ENCODE measurements at places on chromosomes 5 and 9.
A peak's percentile ranks its signal among the peaks of the same experiment; 100 is the strongest.

DNA sequence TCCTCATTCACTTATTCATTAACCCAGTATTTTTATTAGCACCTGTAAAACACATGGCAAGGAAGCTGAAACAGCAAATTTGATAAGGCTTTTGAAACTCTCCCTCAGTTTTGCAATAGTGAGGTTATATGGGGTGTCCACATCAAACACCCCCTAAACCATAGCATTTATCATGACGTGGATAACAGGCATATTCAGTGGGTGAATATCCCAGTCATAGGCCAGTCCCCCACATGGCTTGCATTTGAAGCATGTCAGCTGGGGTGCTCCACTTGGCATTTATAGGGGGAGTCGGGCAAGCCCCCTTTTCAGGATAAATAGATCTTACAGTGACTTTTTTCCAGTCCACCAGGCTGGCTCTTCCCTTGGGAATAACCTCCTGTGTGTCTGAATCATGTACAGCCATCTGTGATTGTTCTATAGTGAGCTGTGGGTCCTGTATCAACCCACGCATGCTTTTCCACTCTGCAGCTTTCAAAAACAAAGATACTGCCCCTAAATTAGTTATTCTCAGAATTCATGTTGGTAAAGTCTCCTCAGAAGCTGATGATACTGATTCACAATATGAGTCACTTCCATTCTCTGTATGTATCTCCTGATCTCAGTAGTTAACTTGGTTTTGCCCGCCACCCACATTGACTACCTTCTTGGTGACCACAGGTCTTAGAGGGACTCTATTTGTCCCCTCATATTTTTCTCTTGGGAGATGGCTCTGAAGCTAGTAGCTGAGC lies 84.4 kb upstream of the SPIN1 start:
- peak; percentile 47 for DNase-seq

DNA sequence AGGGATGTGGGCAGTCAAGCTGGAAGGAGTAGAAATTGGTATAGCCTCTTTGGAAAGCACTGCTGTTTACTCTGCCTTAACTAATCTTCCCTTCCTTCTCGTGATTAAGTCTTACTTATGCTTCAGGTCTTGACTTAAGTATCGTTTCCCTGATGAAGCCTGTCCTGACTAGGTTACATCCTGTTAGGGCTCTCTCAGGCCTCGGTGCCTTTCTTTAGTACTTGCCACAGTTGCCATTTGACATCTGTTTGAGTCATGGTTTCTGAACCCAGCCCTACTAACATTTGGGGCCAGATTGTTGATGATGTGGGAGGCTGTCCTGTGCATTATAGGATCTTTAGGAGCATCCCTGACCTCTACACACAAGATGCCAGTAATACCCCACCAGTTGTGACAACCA lies 94.4 kb downstream of the GAPVD1 start:
- DNase-seq, result no peak

DNA sequence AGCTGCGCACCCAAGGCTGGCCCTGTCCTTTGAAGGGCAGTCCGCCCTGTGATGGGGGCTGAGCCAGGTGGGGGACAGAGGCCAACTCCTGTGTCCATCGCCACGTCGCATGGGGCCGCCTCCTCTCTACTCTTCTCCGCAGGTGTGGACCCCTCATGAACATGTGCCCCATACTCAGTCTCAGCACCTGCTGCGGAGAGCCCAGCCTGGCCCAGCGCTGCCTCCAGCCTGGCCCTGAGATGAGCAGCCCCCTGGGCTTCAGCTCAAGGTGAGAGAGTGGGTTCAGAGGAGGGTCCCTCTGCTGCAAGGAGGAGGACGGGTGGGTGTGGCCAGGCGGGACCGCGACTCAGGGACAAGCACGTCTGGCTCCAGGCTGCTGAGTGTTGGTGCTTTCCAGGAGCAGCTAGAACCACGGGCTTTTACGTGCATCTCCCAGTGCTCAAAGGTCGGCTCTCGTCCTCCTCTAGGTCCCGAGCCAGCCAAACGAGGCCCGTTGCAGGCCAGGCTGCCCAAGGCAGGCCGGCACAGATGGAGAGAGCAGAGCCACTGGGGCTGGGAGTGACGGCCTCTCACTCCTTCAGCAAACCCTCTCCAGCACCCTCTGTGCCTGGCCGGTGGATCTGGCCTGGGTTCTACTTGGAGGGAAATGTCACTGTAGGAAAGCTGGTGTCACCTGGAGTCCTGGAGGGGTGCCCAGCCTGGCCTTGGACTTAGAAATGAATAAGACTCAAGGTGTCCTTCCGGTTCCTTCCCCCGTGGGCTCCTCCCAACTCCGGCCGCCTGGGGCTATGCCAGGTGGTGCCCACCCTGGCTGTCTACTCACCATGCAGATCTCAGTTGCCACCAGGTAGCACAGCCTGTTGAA lies 48.9 kb upstream of the RNF130 start:
- DNase-seq, result no peak

DNA sequence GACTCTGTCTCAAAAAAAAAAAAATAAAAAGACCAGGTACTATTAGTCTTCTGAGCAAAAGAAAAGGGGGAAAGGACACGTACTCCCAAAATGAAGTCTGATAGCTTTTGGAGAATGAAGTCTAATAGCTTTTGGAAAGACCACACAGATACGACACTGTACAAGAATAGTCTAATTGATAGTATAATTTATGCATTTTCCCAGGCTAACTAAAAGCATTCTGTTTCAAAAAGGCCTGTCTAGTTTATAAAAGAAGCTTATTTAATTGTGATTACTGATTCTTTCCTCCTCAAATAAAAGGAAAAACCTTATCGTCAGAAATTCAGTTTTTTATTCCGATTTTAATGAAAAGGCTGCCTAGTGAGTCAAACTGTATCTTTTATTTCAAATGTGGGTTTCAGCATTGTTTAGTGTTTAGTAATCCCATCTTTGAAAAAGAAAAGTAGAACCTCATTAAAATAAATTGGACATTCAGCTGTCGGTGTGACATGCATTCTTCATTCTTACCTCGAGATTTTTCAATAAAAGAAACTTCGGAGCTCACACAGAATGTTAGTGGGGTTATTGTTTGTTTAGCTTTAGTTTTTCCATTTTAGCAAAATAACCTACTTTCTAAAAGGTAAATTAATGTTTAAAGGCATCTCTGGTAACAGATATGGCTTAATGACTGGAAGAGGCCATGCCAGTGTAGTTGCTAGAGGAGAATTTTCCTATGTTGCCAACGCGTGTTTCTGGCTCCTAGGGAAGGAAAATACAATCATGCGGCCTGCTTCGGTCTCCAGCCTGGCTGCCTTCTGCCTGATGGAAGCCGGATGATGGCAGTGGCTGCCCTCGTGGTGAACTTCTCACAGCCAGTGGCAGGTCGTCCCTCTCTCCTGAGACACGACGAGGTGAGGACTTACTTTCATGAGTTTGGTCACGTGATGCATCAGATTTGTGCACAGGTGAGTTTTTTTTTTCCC lies 70.0 kb downstream of the NLN start:
- DNase-seq, result no peak

DNA sequence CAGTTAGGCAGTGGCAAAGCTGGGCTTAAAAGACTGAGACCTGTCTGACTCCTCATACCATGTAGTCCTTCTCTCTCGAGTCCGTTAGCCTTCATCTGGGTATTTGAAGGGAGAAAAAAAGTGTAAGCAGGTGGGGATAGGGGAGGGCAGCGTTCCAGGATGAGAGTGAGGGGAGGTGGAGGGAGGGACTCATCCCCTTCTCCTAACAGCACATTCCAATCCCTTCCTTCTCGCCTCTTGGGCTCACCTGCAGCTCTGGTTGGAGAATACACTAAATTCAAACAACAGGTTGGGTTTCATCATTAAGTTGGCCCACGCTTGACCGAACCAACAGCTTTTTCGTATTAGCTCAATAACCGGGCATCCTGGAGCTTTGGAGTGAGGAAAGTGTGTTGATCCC lies 3.6 kb downstream of the NEURL1B start:
- no peak for DNase-seq

- no peak for DNase-seq
Observed at GRCh38 chr5:103539376-103540330, 22.9 kb downstream of the NUDT12 start.

DNA sequence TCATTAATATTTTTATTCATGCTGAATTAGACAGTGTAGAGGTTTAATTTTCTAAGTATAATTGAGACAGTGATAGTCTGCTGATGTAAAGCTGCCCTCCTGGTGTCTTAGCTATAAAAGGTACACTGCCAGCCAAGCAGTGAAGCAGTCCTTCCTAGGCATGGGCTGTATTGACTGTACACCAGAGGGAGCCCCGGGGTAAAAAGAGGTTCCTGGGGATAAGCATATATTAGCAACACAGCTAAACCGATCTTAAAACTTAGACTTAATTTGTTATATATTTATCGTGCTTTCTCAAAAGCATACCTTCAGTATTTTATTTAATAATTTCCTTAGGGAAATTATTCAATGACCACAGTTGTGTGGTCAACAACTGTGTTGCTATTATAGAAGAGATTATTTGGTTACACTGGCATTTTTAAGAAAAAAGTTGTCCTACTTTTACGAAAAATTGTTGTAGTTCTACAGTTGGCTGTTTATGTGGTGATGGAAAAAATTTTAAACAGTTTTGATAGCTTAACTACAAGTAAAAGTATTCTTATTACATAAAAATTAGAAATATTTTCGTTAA lies 68.8 kb downstream of the ELL2 start:
- DNase-seq, result no peak

Measured in stimulated activated CD4-positive, alpha-beta T cell treated with anti-CD3 and anti-CD28 coated beads, Interleukin-12 subunit alpha, Interleukin-12 subunit beta, amount 100 ng/mL, for 48 hours (primary cell).